ENCODE measurements at places on chromosomes 2 and 18.
A peak's percentile ranks its signal among the peaks of the same experiment; 100 is the strongest.

DNA sequence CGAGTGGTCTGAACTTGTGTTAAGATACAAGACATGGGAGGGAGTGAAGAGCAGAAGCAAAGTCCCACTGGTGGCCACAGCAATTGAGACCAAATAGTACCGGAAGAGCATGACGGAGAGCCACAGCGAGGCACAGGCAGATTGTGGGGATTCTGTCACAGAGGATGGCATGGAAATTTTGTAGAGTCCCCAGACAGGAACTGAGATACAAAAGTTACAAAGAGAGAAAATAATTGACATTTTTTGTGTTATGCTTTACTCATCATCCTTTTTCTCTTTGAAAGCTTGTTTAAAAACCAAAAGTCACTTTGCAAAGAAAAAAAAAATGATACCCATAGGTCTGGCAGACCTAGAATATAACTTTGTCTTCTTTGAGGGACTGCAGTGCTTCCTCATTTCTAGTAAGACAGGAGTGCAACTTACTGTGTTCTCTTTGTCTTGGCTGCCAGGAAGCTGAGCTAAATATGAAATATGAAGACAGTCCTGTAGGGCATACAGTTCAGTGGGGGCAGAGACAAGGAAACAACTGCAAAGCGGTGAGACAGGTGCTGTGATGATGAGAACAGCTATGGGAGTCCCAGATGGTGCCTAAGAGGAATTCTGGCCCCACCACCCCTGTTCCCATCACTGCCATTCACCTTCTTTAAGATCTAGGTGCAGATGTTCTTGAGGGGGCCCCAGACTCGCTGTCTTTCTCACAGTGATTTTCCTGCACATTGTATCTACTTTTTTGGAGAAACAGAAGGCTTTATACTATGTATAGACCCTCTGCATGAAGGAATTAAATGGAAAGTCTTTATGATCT lies 5.2 kb downstream of the ARHGAP25 start:
- peak; percentile 44 for DNase-seq

DNA sequence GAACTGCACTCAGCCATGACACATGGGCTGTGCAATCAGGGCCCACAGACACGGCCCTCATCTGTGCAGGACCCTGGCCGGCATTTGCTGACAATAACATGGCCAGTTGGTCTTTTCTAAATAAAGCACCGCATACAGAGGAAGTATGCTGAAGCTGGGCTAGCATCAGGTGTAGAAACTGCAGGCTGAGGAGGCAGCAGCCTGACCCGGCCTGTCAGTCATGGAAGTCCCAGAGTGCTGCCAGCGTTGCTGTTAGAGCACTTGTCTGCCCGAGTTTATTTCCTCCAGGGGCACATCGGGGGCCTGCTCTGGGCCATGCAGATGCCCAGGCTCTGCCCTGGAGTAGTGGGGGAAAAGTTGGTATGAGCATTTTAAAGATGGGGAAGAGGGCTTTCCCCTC lies 4.1 kb upstream of the PTPN18 start:
- no peak for DNase-seq

- DNase-seq: no peak
Measured at GRCh38 chr2:215526341-215526740, 90.5 kb upstream of the FN1 start.

GRCh38 chr2:161681046-161681445 lies 56.8 kb downstream of the SLC4A10 start:
- DNase-seq: no peak

GRCh38 chr2:33412920-33413319 lies 63.5 kb upstream of the RASGRP3 start:
- DNase-seq: peak; percentile 11

DNA sequence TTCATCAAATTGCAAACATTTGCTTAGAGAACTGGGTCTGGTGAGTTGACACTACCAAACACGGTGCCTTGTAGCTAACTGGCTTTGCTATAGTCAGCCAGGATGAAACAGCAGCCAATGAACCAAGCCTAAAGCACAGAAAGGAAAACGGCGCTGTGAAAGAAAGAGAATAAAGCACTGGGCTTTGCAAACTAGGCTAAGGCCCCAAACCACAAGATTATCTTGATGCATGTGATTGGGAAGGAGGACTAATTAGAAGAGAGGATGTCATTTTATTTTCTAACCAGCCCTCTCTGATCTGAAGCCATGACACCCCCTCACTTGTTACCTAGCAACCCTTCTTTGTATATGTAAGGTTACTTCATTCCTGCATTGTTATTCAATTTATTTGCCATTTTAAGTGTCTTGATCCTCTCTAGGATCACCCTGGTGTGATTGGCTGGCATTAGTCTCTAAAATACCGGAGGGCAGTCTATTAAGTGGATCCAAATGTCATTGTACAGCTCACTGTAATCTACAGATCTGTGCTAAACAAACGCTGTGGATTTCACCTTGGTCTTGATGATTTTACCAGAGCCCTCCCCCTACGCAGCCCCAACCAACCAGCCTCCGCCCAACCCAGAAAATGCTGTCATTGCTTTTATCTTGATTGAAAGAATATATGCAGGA lies 395.4 kb upstream of the ACVR2A start:
- DNase-seq: no peak

DNA sequence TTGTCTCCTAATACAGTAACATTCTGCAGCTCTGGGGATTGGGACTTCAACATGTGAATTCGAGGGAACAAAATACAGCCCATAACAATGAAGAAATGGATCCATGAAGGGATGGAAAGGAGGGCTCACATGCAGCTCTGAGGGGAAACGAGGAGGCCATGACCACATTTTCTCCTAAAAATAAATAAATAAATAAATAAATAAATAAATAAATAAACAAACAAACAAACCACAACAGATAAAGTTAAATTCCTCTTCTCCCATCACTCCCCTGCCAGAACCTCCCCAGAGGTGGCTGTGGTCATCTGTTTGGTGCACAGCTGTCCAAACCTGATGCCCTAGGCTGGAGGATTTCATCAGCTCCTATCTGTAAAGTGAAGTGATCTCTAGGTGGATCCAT lies 42.7 kb downstream of the MAL start:
- DNase-seq: no peak

DNA sequence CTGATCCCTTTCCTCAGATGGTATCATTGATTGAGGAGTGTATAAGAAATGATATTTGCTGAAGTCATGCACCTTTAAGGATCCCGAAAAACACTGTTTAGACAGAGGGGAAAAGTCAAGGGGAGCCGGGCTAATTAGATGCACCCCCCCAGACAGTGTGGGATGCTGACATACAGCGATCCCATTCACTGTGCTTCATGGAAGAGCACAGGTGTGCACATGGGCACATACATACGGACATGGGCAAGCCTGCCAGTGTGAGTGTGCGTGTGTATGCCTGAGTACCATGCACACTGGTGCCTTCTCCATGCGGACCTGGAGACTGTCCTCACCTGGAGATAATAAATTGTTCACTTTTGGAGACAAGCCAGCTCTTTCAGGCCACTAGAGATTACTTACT lies 22.6 kb downstream of the MEIS1 start:
- DNase-seq: no peak

- no peak for DNase-seq
Measured at GRCh38 chr2:3627500-3628100, 30.4 kb upstream of the ALLC start.

GRCh38 chr2:20034821-20035220 lies 16.6 kb downstream of the LAPTM4A start:
- DNase-seq: no peak

- DNase-seq: no peak
Measured at GRCh38 chr2:54290356-54291025, 34.5 kb upstream of the TSPYL6 start.

DNA sequence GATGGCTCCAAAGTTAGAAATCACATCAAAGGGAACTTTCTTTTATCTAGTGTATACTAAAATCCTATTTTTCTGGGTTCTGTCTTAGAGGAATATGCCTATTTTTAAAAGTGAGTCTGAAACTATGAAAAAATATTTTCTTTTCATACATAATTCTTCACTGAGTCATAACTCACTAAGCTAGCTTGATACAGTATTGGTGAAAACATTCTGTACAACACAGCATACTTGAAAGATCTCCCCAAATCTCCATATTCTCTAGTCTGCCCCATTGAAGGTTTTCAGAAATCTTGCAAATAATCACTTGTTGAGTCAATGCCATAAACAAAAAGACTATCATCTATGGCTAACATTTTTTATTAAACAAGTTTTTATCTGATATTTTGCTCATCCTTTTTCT lies 44.5 kb downstream of the COL3A1 start:
- DNase-seq: no peak

DNA sequence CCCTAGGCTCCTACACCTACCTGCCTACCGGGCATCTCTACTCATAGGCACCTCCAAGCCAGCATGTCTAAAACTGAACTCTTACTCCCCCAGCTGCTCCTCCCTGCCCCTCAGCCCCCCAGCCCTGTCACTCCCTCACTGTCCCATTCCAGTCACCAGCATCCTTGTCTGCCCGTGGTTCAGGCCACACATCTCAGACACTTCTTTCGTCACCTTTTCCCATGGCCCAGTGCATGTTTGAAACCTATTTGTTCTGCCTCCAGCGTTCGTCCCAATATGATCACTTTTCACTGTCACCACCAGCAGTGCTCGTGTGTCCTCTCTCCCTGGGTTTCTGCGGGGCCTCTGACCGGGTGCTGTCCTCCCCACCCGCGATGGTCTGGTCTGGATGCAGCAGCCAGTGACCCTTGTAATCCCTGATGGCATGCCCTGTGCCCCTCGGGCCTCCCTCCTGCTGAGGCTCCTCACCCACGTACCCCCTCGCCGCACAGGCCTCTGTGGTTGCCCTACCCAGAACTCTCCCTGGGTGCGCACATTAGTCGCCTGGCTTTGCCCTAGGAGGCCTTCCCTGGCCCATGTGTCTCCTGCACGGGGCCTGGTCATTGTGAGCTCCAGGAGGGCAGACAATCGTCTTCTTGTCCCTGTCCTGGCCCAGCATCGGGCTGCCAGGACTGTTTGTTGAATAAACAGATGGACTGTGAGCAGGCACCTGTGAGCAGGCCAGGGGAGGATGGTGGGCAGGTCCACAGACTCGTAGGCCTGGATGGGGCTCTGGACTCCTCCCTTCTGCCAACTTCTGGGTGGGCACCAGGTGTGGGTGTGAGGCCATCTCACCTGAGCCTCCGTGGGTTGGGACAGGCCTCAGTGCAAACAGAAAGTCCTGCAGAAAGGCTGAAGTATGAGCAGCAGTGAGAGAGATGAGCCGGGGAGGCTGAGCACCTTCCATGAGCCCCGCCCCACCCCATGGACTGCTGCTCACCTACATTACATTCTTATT lies 15.5 kb downstream of the LDLRAD4 start:
- no peak for DNase-seq

DNA sequence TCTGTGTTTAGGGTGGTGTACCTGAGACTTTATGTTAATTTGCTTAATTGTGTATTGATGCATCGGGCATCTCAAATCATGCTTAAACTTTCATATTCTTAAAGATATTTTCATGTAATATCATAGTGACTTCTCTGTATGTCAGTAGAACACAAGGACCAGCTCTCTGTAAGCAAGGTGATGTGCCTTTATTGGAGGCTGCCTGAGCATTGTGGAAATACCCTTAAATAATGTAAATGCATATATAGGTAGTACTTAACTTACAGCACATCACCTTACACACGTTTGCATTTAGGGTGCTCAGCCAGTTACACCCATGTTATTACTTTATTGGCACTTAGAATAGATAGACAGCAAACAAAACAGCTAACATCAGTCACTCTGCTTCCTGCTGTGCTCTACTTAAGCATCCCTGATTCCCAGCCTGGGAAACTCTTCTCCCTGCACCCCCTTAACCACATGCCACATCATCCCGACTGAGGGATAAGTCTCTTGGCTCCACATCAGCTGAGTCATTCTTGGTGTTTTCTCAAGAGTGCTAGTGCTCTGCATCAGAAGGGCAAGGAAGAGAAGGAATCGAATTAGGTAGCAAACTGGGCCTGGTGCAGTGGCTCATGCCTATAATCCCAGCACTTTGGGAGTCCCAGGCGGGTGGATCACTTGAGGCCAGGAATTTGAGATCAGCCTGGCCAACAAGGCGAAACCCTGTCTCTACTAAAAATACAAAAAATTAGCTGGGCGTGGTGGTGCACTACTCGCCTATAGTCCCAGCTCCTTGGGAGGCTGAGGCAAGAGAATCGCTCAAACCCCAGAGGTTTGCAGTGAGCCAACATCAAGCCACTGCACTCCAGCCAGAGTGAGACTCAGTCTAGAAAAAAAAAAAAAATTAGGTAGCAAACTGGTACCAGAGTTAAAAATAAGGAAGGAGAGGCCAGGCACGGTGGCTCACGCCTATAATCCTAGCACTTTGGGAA lies 108.7 kb downstream of the MAP3K20 start:
- no peak for DNase-seq

DNA sequence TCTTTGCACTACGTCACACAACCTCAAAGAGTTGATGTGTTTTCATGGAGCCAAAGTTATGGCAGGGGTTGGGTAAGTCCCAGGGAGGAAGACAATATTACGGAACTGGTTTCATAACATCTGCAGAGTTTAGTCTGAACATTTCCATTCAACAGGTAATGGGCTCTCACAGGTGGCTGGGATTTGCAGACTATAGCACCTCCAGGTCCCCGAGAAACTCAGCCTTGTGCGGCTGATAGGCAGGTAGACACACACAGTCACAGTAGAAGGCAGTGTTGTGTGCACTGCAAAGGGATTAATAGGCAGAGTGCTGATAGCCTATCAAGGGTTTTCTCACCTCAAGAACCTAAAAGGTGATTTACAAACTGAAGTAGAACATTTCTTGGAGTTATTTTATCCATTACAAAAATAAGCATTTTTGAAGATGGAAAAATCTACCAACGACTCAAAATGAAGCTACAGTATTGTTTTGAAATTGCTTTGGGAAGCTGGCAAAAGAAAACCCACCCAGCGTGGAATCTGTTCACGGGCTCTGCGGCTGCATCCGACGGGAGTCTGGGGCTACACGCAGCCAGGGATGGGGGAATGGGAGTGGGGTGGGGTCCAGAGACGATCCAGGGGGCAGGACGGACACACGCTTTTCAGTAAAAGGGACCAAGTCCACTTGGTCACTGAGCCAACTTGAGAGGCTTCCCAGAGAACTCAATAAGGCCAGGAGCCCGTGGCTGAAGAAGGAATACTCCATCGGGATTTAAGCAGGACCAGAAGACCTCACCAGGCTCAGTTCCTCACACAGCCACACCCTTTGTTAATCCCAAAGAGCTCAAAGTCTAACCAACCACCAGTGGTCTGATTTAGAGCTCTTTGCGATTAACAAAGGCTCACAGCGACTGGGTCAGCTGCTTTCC lies 82.9 kb downstream of the CHRNA1 start:
- DNase-seq: no peak

GRCh38 chr2:223580951-223581350 lies 21.2 kb downstream of the SCG2 start:
- no peak for DNase-seq

- no peak for DNase-seq
Measured at GRCh38 chr18:72155327-72155726, 388.8 kb downstream of the CBLN2 start.

GRCh38 chr2:236974148-236974547 lies 111.5 kb upstream of the COPS8 start:
- DNase-seq: no peak

DNA sequence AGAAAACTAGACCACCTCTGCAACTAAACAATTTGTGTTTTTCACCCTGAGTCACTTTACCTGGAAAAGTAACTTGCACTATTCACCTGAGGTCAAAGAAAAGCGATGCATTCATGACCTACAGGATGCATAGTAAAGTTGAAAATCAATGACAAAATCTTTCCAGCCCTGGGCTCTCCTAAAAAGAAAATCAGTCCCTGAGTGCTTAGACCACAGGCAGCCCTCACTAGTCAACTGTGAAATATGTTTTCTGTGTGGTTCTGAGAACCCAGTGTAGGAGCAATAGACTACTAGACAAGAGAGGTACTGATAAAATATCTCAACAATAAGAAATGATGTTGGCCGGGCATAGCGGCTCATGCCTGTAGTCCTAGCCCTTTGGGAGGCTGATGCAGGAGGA lies 133.1 kb downstream of the TXNL1 start:
- no peak for DNase-seq

GRCh38 chr2:196808083-196808665 lies 981 bp downstream of the C2orf66 start:
- no peak for DNase-seq

All from activated naive CD4-positive, alpha-beta T cell treated with anti-CD3 and anti-CD28 coated beads for 36 hours (primary cell).